ENCODE measurements at places on chromosomes 5 and 9. TPM values are rescaled to one million over a fixed set of nuclear protein-coding genes. Genes with fewer than 3 reads are reported as not detected.

Gene PCDHGC3
- total RNA-seq: 49.4 TPM

Gene ENHO
- not detected for total RNA-seq

- DNase-seq: no peak
- no peaks in the 10 kb centered on the region for H3K36me3 ChIP-seq
- H3K4me3 ChIP-seq: no peak overlapping the region
- no peaks in the 10 kb centered on the region for H3K4me1 ChIP-seq
Observed at GRCh38 chr5:136563489-136563888, 198.1 kb upstream of the TRPC7 start.

Gene TMEM174
- total RNA-seq: not detected

DNA sequence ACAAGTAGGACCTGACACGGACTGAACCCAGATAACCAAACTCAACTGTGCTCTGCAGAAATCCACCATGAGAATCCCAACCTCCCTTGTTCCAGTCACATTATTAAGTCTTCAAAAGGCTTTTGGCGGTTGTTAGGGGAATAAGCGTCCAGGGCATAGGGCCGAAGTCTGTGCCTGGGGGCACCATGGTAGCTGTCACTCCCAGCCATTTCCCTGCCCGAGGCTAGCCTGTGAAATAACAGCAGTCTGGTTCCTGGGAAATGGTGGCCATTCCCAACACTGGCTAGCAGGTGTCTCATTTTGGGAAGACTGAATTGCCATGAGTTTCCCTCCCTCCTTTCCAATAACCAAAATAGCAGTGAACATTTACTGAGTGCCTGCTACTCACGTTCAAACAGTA, 122.2 kb downstream of the CRB2 start:
- no peak overlapping the region for H3K4me3 ChIP-seq
- no peaks in the 10 kb centered on the region for H3K4me1 ChIP-seq
- no peak overlapping the region for H3K27ac ChIP-seq
- H3K27me3 ChIP-seq: no peaks in the 10 kb centered on the region

Gene IL4
- total RNA-seq: not detected

- no peaks in the 10 kb centered on the region for H3K4me1 ChIP-seq
- H3K27ac ChIP-seq: no peak overlapping the region
- no peak for DNase-seq
- no peaks in the 10 kb centered on the region for H3K27me3 ChIP-seq
- H3K36me3 ChIP-seq: no peaks in the 10 kb centered on the region
- no peak overlapping the region for H3K4me3 ChIP-seq
Observed at GRCh38 chr9:88586452-88586851, 51.5 kb downstream of the NXNL2 start.

- H3K27ac ChIP-seq: no peak overlapping the region
- no peak overlapping the region for H3K4me3 ChIP-seq
- peaks cover 48% of the 10 kb centered on the region for H3K27me3 ChIP-seq
- no peak for DNase-seq
- H3K36me3 ChIP-seq: no peaks in the 10 kb centered on the region
Observed at GRCh38 chr9:36993933-36994764, 39.9 kb downstream of the PAX5 start.

Gene ANGPTL2
- total RNA-seq: not detected

DNA sequence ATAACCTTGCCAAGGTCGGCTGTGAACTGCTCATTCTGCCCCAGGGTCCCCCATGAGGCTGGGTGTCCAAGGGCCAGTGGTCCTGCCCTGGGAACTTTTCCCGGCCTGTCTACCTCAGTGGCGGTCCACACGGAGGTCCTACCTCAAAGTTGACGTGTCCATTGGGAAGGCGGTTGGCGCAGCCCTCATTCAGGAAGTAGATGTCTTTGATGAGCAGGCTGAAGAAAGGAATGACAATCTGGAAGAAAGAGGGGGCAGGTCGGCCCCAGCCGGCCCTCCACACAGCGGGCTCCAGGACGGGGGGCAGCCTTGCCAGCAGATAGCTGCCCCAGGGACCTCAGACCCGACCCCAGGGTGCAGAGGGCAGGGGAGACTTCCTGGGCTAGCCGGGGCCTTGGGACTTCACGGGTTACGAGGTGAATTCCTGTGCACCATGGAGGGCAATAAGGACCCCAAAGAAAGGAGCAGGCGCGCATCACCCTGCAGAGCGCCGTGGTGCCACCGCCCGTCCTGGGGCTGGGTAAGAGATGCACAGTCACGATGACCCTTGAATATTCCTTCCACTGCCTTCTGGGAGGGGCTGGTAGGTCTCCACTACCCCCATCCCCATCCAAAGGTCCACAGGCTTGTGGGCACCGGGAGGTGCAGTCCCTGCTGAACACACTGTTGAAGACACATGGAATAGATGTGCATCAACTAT, 42.9 kb upstream of the RNF130 start:
- H3K27me3 ChIP-seq: no peaks in the 10 kb centered on the region
- no peak for DNase-seq
- no peaks in the 10 kb centered on the region for H3K4me1 ChIP-seq
- H3K27ac ChIP-seq: no peak overlapping the region
- no peaks in the 10 kb centered on the region for H3K36me3 ChIP-seq

GRCh38 chr5:68476854-68477253, 261.3 kb downstream of the PIK3R1 start:
- H3K4me1 ChIP-seq: no peaks in the 10 kb centered on the region
- H3K27ac ChIP-seq: no peak overlapping the region
- no peaks in the 10 kb centered on the region for H3K36me3 ChIP-seq
- no peak overlapping the region for H3K4me3 ChIP-seq
- DNase-seq: peak; percentile 8

- no peak for DNase-seq
- no peak overlapping the region for H3K4me3 ChIP-seq
- H3K36me3 ChIP-seq: peaks cover 6% of the 10 kb centered on the region
Observed at GRCh38 chr9:137000177-137000930, 4.0 kb upstream of the CLIC3 start.

- no peak for DNase-seq
- no peak overlapping the region for H3K4me3 ChIP-seq
- H3K27me3 ChIP-seq: no peaks in the 10 kb centered on the region
- H3K4me1 ChIP-seq: no peaks in the 10 kb centered on the region
- no peaks in the 10 kb centered on the region for H3K36me3 ChIP-seq
- no peak overlapping the region for H3K27ac ChIP-seq
Observed at GRCh38 chr5:140602147-140602546, 30.8 kb downstream of the CD14 start.

DNA sequence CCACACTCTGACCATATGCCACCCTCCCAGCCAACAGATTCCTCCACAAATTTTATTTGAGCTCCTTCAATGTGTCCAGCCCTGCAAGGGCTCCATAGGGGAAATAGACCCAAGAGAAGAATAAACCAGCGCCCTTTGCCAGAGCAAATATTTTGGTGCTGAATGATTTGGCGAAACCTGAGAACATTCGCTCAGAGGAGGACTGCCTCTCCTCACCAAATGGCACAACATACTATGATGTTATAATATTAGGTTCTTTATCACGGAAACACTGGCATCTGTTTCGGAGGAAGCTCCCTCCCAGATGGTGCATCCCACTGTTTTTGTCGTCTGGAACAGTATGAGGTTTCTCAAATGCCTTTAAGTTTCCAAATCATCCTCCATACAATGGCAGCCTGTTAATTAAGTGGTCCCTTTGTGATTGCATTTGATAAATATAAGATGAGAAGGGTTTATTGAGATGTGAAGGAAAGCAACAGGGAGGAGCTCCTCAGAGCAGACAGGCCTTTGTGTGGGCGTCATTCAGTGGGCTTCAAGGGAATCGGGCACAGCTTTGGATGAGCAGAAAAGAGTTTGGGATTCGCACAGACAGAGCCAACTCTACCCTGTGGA, 139.1 kb upstream of the ADRA1B start:
- peaks cover 6% of the 10 kb centered on the region for H3K36me3 ChIP-seq
- peaks cover 38% of the 10 kb centered on the region for H3K4me1 ChIP-seq
- H3K27me3 ChIP-seq: no peaks in the 10 kb centered on the region
- no peak overlapping the region for H3K4me3 ChIP-seq

GRCh38 chr5:10586008-10586407, 22.1 kb downstream of the ANKRD33B start:
- H3K36me3 ChIP-seq: no peaks in the 10 kb centered on the region
- no peak for DNase-seq
- no peak overlapping the region for H3K27ac ChIP-seq
- no peaks in the 10 kb centered on the region for H3K27me3 ChIP-seq
- H3K4me3 ChIP-seq: no peak overlapping the region
- H3K4me1 ChIP-seq: peaks cover 12% of the 10 kb centered on the region

DNA sequence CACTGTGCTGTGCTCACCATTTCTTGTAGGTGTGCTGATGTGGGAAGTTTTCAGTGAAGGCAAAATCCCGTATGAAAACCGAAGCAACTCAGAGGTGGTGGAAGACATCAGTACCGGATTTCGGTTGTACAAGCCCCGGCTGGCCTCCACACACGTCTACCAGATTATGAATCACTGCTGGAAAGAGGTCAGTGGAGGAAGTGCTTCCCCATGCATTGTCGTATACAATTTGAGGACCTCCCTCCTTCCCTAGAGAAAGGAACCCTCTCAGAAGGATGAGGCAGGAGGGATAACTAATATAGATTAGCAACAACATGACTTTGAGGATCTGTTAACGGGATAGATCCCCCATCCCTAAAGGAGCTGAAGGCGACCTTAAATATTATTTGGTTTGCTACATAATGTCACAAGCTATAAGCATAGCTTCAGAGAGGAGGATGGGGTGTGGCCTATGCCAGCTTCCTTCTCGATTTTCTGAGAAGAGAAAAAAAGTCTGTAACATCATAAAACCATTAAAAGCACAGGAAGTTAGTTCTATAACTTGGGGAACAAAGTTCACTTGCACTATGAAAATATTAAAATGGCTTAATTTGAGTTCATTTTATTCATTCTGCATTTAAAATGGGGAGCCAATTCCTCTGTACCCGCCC, 17.0 kb upstream of the CYFIP2 start:
- H3K36me3 ChIP-seq: no peaks in the 10 kb centered on the region
- H3K27ac ChIP-seq: no peak overlapping the region
- no peaks in the 10 kb centered on the region for H3K27me3 ChIP-seq
- DNase-seq: no peak

GRCh38 chr5:91028499-91028956, 354.6 kb downstream of the ARRDC3 start:
- no peak overlapping the region for H3K27ac ChIP-seq
- DNase-seq: no peak

Gene TLE4
- 2.3 TPM for total RNA-seq

Gene FOXD4
- 1.7 TPM for total RNA-seq

Gene SOHLH1
- not detected for total RNA-seq

DNA sequence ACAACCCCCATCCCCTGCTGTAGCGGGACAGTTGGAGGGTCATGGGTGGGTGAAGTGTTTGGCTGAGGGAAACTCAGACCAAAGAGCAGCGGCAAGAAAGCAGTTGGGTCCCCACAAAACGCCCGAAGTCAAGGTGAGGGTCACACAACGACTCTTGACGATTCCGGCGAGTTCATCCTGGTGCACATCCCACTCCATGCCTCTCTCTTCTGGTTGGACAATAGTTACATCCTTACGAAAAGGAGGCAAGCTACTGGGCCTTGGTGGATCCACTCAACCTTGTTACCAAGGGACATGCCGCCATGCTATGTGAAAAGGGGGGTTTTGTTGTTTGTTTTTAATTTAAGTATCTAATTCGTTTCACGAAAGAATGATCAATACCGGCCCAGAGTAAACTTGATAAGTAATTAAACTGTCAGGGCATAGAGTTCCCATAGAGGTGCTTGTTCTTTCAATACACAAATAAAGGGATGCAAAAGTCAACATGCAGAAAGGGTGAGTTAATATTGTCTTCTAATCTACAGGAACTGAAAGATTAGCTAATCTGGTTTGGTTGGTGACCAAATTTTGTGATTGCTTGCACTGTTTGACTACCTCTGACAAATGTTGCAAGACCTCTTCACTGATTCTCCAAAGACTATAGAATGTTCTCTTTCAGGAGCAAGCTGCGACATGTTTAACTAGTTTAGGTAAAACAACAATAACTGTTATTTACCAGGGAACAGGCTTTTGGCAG, 732 bp upstream of the SMIM15 start:
- H3K27ac ChIP-seq: peak overlapping the region; percentile 95
- peaks cover 22% of the 10 kb centered on the region for H3K4me1 ChIP-seq
- DNase-seq: peak; percentile 9
- peaks cover 52% of the 10 kb centered on the region for H3K36me3 ChIP-seq
- H3K4me3 ChIP-seq: peak overlapping the region; percentile 90

Gene B4GALT1
- total RNA-seq: 71.1 TPM

DNA sequence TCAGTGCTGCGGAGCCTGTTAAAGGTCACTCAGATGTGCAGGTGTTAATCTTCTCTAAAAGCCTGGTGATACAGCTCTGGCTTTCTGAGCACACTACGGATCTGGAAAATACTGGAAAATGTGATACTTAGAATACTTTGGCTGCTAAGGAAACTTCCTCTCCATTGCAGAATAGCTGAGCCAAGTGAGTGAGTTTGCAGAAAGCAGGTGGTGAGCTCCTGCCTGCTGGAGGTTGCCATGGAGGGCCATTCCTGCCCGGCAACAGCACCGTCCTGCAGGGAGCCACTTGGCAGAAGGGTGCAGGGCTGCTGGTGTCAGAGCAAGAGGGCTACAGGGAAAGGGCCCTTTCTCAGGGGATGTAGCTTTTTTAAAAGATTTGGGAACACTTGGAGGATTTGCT, 40.7 kb downstream of the SECISBP2 start:
- H3K27ac ChIP-seq: no peak overlapping the region
- peaks cover 29% of the 10 kb centered on the region for H3K36me3 ChIP-seq
- no peaks in the 10 kb centered on the region for H3K4me1 ChIP-seq
- H3K27me3 ChIP-seq: no peaks in the 10 kb centered on the region
- H3K4me3 ChIP-seq: no peak overlapping the region

Gene DCP2
- total RNA-seq: 56.0 TPM

DNA sequence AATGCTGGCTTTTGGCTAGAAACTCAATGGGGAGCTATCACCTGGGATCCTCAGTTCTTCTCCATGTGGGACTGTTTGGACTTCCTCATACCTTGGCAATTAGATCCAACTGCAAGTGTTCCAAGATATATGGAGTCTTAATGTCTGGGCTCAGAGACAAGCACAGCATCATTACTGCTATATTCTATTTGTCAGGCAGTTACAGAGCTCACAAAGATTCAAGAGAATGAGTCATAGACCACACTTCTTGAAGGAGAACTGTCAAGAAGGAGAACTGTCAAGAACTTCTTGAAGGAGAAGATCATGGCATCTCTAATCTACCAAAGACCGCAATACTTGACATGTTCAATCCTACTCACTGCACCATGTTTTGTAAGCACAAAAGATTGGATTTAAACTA, 106.8 kb upstream of the NREP start:
- no peaks in the 10 kb centered on the region for H3K4me1 ChIP-seq
- H3K36me3 ChIP-seq: no peaks in the 10 kb centered on the region
- no peak for DNase-seq

All from Calu3 (cell line).